ENCODE measurements at places on chromosomes 12 and 14.

GRCh38 chr12:19430988-19431387, 8.3 kb upstream of the AEBP2 start:
- DNase-seq = no peak

DNA sequence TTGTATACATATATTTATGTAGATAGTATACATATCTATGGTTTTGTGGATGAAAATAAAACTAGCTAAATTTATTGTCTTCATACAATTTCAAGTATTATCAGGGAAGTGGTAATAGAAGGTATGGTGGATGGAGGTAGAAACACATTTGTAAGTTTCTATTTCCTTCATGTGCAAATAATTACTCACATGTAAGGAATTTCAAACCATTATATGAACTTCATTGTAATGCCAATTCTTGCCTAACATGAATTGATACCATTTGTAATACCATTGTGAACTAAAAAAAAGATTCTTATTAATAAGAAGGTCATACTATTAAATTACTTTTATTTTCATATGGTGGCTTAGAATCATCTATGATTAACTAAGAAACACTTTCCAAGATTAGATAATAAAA, 20.1 kb upstream of the PPFIA2 start:
- no peak for DNase-seq

GRCh38 chr12:27555925-27556778, 32.1 kb downstream of the PPFIBP1 start:
- DNase-seq = no peak

DNA sequence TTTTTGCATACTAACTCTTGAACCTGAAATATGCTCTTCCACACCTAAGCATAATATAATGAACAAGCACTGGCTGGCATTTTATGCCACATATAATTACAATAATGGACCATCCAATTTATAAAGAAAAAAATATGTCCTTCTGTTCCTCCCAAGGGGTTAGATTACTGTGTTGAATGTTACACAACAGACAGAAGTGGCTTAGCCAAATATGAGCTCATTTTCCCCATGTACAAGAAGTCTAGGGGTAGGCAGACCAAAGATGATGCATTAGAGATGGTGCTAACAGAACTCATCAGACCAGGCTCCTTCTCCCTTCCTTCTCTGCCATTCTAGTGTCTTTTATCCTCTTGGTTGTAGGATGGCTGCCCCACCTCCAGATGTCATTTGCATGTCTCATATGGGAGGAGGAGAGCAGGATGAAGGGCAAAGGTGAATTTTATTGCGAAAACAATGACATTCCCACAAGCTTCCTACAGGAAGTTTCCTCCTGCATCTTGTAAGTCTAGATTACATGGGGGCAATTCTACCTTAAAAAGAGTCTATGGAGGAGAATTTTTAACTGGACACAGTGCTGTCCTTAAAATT, 43.9 kb upstream of the SLC2A13 start:
- DNase-seq = no peak

- peak; percentile 97 for DNase-seq
Measured at GRCh38 chr14:68979021-68979721, at the start of gene ACTN1. Gene ACTN1, minus strand, starts transcription at chr14:68979302. Its CDS starts 246 bp downstream, at chr14:68979056.

DNA sequence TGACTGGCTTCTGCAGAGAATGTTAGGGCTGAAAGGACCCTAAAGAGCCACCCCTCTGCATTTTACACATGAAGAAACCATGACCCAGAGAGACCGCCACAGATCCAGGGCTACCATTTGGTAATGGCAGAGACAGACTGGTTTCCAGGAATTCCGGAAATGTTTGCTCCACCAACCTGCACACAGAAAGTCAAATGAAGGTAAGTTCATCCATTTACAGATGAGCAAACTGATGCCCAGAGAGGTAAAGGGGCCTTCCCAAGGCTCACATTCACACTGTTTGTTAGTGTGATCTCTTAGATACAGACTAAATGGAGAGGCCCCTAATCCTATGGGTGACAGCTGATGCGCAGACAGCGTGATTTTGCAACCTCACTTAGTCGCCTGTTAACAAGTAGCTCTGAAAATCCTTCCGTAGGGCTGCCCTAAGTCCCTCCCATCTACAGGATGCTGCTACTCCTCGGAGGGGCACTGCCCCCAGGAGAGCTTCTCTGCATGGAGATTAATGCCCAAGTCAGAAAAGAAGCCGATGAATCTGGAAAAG, 33.8 kb downstream of the ZFP36L1 start:
- no peak for DNase-seq

GRCh38 chr12:131460520-131460919, 250.4 kb upstream of the SFSWAP start:
- no peak for DNase-seq

- DNase-seq = peak; percentile 40
Measured at GRCh38 chr14:21987937-21988336, 314.3 kb upstream of the OR4E1 start.

DNA sequence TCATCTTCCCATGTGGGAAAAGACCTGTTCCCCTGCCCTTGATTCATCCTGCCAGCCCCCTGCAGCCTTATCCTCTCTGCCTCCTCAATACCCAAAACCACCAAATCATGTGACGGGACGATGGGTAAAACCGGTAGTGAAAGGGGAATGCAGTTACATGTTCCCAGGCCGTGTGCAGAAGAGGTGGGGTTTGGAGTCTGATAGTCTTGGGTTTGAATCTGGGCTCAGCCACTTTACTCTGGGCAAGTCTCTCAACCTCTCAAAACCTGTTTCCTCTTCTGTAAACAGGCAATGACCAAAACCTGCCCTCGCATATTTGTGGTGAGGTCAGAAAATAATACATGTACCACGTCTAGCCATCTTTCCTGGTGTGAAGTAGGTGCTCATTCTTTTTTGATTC, 123.0 kb downstream of the PLXNC1 start:
- DNase-seq = no peak

DNA sequence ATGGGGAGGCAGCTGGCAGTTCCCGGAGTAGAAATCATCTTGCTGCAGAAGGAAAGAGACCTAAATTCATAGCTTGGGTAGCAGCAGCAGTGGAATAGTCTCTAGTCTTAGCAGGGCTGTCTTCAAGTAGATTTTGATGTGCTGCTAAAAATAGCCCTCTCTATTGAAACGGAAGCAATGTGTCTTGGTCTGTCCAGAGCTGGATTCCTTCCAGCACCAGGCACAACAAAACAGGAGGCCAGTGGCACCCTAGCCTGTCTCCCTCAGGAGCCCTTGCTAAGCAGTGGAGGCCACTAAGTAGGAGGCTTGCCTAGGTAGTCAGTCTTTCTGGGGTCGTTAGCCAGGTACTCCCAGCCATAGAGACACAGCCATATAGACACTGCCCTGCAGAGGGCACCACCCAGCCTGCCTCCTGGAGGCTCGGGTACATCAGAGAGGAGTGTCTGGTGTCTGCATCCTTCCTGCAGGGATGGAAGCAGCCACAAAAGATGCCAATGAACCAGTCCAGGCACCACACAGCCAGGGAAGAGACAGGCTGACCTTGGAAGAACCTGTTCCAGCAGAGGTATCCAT, 97.5 kb downstream of the CRACR2A start:
- DNase-seq = peak; percentile 54

GRCh38 chr14:73237786-73238423, 599 bp downstream of the PAPLN start:
- DNase-seq = peak; percentile 42

- DNase-seq = no peak
Measured at GRCh38 chr12:98456041-98456440, 59.3 kb upstream of the TMPO start.

- DNase-seq = peak; percentile 93
Measured at GRCh38 chr12:12927211-12928079, 24.5 kb downstream of the GPRC5D start.

DNA sequence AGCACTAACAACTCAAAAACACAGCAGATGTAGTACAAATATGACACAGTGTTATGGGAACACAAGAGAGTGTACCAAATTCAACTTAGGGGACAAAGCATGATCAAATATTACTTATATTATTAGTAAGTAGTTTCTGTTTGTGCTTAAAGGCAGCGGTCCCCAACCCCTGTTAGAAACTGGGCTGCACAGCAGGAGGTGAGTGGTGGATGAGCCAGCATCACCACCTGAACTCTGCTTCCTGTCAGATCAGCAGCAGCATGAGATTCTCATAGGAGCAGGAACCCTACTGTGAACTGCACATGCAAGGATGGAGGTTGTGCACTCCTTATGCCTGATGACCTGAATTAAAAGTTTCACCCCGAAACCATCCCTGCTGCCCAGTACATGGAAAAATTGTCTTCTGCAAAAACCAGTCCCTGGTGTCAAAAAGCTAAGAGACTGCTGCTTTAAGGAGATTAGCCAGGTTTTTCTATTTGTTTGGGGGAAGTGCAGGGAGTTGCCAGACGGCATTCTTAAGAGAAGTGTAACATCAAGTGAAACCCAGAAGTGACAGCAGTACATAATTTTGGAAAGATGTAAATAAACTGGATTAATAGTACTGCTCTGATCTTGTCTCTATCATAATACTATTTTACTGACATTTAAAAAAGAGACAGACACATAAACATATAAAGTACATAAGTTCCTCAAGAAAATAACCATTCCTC, 26.7 kb downstream of the GTF2A1 start:
- DNase-seq = no peak
